ENCODE measurements at places on chromosomes 1 and 21.
A peak's percentile ranks its signal among the peaks of the same experiment; 100 is the strongest.

GRCh38 chr1:81513796-81514354 is 286.9 kb upstream of the ADGRL2 start:
- no peak for DNase-seq

GRCh38 chr1:77310924-77311323 is 29.1 kb downstream of the AK5 start:
- no peak for DNase-seq

GRCh38 chr1:243490748-243491686 is 235.2 kb downstream of the SDCCAG8 start:
- DNase-seq: no peak

DNA sequence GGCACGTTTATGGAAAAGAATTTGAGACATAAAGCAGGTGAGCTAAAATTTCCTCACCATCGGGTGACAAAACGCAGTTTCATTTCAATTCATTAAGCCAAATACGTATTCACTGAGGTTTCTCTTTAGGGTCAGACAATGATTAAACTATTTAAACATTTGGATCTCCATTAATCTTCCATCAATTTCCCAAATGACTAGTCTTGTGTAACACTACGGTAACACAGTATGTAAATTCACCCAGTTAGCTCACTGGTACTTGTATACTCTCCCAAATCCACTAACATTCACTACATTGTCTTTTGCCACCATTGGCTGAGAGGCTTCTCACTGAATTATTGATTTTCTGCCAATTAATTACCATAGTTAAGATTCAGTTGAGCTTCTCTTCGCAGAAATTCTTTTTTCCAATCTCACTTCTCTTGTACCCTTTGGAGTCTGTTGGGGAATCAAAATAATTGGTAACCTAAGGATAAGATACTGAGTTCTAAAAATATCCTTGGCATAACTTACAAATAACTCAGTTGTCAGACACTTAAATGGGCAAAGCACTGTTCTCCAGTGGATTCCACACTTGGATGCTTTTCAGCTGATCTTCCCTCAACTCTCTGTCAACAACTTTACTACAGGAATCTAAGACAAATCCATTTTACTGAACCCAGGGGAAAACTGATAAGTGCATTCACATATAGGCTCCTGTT is 40.7 kb downstream of the SIPA1L2 start:
- DNase-seq: no peak

DNA sequence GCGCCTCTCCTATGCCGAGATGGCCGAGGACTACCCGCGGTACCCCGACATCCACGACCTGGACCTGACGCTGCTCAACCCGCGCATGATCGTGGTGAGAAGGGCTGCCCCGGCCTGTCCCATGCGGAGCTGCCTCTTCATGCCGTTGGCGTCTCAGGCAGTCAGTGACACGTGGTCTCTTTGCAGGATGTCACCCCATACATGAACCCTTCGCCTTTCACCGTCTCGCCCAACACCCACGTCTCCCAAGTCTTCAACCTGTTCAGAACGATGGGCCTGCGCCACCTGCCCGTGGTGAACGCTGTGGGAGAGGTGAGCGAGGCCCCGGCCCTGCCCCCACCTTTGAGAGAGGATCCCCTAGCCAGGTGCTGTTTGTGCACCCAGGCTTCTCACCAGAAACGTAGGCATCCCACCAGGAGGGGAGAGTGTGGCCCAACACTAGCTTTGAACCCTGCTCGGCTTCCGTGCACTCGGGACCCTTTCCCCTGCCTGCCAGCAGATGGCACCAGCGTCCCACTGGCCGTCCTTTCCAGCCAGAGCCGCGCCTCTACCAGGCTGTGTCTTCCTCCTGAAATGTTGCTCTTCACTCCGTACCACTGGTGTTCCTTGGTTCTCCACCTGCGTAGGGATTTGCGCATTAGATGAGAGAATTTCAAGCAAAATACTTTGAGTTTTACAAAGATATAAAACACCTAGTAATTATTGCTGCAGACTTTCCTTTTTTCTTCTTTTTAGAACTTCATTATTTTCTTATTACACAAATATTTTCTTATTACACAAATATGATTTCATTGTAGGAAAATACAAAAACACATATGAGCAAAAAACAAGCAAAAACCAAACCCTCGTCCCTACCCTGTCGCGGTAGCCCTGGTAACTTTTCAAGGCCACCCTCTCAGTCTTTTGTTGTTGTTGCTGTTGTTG is 9.0 kb downstream of the NPPA start:
- peak; percentile 73 for DNase-seq

- DNase-seq: no peak
These were observed 509.8 kb upstream of the ADAMTS5 start for GRCh38 chr21:27476696-27477095.

All from stimulated activated CD4-positive, alpha-beta T cell treated with anti-CD3 and anti-CD28 coated beads, TNF-alpha, amount 100 ng/mL, for 1 hour (primary cell).